ENCODE measurements at places on chromosomes 12 and 14. TPM values are rescaled to one million over a fixed set of nuclear protein-coding genes. Genes with fewer than 3 reads are reported as not detected.

GRCh38 chr14:47959740-47960139 is 284.3 kb upstream of the MDGA2 start:
- DNase-seq = no peak

The GRIN2B gene
- total RNA-seq = not detected

- DNase-seq = no peak
Measured at GRCh38 chr12:75751769-75752471, 240.5 kb upstream of the KRR1 start.

- DNase-seq = peak; percentile 10
Measured at GRCh38 chr12:25320123-25321006, 69.6 kb upstream of the KRAS start.

The PLEKHD1 gene
- total RNA-seq = 1.0 TPM

DNA sequence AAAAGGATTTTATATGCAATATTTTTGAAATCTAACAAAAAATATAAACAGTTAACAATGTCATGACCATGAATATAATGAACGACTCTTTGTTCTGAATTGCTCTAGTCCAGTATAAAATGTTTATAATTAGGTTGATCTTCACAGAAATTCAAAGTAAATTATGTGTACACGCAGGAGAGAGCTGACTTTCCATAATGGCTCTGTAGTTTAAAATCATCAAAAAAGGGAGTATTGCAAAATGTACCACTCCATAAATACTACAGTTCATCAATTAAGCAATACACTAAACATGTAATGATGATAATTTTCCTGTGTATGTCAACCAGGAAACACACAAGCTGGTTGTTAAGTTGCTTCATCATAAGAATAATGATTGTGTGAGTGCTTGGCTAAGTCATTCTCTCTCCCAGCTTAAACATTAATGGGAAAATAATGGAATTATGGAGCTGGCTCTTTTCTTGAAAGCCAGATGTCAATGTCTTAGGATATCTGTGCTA is 189.5 kb upstream of the PLEKHG7 start:
- no peak for DNase-seq

DNA sequence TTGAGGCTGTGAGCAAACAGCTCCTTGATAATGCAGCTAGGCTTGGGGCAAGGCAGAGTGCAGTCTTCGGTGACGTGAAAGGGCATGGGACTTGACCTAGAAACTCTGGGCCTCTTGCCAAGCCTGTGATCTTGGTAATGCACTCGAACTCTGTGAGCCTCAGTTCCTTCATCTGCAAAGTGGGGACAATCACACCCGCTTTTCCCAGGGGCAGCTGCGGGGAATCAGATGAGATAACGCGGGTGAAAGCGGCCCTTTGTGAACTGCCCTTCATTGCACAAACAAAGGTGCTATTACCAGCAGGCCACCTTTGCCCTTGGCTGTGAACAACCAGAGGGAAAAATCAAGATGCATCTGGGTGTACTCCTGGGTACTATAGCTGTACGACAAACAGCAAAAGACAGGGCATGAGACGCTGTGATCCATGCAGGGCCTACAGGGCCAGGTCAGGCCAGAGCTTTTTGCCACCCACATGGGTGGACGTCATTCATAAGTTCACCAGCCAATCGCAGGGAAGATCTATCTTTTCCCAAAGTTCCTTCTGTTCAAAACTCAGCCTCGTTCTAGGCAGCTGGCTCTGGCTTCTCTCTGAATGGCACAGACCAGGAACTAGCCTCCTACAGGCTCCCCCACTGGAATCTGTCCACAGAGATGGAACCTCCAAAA is 3.2 kb downstream of the MSI1 start:
- DNase-seq = no peak

- no peak for DNase-seq
Measured at GRCh38 chr12:68591734-68592418, 18.8 kb upstream of the RAP1B start.

DNA sequence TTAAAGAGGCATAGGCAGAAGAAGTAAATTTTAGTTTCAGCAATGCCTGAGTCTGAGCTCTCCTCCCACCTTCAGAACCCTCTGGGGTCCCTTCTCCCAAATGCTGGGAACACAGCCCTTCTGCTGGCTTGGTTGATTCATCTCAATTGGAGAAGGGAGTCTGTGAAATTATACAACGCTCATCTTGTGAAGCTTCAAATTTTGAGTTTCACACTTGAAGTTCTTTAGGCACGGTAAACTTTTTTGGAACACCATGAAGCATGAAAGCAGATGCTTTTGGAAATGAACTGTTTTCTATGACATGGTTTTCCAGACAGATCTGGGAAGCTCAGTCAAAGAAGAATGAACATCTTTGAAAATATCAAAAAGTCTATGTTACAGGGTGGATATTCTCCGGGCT is 69.9 kb downstream of the TBK1 start:
- no peak for DNase-seq

The SLC38A4 gene
- total RNA-seq = not detected

- no peak for DNase-seq
Measured at GRCh38 chr12:131267576-131267975, 313.9 kb downstream of the ADGRD1 start.

The CLEC4A gene
- 1.7 TPM for total RNA-seq

- no peak for DNase-seq
Measured at GRCh38 chr12:20656600-20656999, 38.5 kb upstream of the SLCO1C1 start.

The COL2A1 gene
- not detected for total RNA-seq
